Stomach (tissue), 19 donors: ENCODE measurements at places on chromosomes 5 and 9.

- H3K4me1 ChIP-seq = peaks cover 38% of the 10 kb centered on the region
- H3K27ac ChIP-seq = peak overlapping the region; percentile 63
- no peak for DNase-seq
- H3K27me3 ChIP-seq = no peaks in the 10 kb centered on the region
- H3K4me3 ChIP-seq = peak overlapping the region; percentile 48
Measured at GRCh38 chr5:124735169-124735858, 11.1 kb downstream of the ZNF608 start.

- no peaks in the 10 kb centered on the region for H3K36me3 ChIP-seq
- no peaks in the 10 kb centered on the region for H3K4me1 ChIP-seq
- DNase-seq = peak; percentile 22
- no peak overlapping the region for H3K4me3 ChIP-seq
Measured at GRCh38 chr5:37859805-37860204, 20.0 kb upstream of the GDNF start.

DNA sequence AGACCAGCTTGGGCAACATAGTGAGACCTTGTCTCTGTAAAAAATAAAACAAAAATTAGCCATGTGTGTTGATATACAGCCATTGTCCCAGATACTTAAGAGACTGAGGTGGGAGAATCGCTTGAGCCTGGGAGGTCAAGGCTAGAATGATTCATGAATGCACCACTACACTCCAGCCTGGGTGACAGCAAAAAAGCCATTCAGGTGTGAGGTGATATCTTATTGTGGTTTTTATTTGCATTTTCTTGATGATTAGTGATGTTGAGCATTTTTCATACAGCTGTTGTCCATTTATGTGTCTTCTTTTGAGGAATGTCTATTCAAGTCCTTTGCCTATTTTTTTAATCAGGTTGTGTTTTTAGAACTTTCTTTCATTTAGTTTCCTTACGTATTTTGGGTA, 23.2 kb downstream of the MTAP start:
- H3K4me3 ChIP-seq = no peak overlapping the region
- H3K27ac ChIP-seq = no peak overlapping the region
- DNase-seq = no peak
- H3K27me3 ChIP-seq = no peaks in the 10 kb centered on the region

DNA sequence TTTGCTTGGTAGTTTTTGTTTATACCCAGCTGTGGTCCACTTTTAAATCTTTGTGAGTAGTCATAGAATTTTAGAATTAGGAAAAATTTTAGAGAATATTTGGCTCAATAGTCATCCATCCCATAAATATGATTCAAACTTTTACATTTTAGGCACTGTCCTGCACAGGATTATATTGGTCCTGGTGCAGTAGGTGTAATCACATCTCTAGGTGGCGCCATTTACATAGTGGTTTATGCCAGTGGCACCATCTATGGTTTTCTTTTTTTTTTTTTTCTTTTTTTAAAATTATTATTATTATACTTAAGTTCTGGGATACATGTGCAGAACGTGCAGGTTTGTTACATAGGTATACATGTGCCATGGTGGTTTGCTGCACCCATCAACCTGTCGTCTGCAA, 260.7 kb upstream of the KCNN2 start:
- H3K4me3 ChIP-seq = no peak overlapping the region
- no peaks in the 10 kb centered on the region for H3K27me3 ChIP-seq
- H3K36me3 ChIP-seq = no peaks in the 10 kb centered on the region
- no peak for DNase-seq
- H3K27ac ChIP-seq = no peak overlapping the region

DNA sequence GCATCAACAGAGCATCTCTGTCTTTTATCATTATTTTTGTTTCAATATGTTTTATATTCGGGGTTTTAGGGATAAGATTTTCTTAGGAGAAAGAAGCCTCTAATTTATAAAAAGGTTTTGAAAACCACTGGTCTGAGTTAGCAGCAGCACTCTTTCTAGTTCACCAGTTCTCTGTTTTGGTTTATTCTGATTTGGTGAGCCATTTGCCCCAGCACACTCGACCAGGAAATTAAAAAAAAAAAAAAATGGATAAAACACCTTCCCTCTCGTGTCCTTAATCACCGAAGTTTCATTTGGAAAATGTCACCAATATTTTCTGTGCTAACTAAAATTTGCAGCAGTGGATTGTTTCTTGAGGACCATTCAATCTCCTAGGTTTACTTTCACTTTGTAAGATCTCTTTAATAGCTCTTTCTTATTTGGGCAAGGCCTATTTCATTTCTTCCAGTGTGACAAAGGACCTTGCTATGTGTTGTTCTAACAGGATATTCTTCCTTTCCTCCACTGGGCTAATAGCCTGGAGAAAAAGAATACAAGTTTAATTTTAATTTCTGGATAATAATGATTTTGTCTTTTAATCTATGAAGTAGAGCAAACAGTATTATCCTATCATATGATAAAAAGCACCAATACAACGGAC, 57.8 kb upstream of the ANXA1 start:
- H3K4me1 ChIP-seq = no peaks in the 10 kb centered on the region
- H3K27me3 ChIP-seq = no peaks in the 10 kb centered on the region
- no peak for DNase-seq
- no peaks in the 10 kb centered on the region for H3K36me3 ChIP-seq

GRCh38 chr9:123326662-123327093, 29.3 kb upstream of the CRB2 start:
- DNase-seq = peak; percentile 65
- no peaks in the 10 kb centered on the region for H3K36me3 ChIP-seq
- H3K4me3 ChIP-seq = peak overlapping the region; percentile 8
- peaks cover 22% of the 10 kb centered on the region for H3K4me1 ChIP-seq
- no peak overlapping the region for H3K27ac ChIP-seq
- no peaks in the 10 kb centered on the region for H3K27me3 ChIP-seq

GRCh38 chr9:98958271-98958984, 14.7 kb downstream of the COL15A1 start:
- no peaks in the 10 kb centered on the region for H3K36me3 ChIP-seq
- peak; percentile 81 for DNase-seq
- peak overlapping the region; percentile 68 for H3K27ac ChIP-seq
- no peak overlapping the region for H3K4me3 ChIP-seq
- no peaks in the 10 kb centered on the region for H3K27me3 ChIP-seq
- peaks cover 14% of the 10 kb centered on the region for H3K4me1 ChIP-seq

DNA sequence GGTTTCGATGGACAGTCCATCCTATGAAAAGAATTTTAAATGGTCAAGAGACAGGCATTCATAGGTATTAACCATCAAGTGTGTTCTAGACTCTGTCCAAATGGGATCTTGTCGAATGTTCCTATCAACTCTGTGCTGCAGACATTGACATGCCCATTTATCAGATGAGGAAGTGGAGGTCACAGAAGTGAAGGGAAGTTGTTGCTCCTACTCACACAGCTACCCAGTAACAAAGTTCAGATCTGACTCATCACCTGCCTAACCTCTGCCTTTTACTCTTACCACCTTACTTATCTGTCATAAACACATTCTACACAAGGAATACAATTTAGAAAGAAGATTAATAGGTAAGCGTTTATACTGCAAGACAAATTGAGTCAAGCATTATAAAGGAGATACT, 426.2 kb upstream of the BRINP1 start:
- no peaks in the 10 kb centered on the region for H3K36me3 ChIP-seq
- no peak for DNase-seq
- no peaks in the 10 kb centered on the region for H3K27me3 ChIP-seq
- no peak overlapping the region for H3K27ac ChIP-seq
- no peak overlapping the region for H3K4me3 ChIP-seq
- H3K4me1 ChIP-seq = no peaks in the 10 kb centered on the region

GRCh38 chr5:112869948-112870347, 8.9 kb downstream of the SRP19 start:
- H3K27me3 ChIP-seq = no peaks in the 10 kb centered on the region
- no peak overlapping the region for H3K4me3 ChIP-seq
- H3K4me1 ChIP-seq = no peaks in the 10 kb centered on the region
- no peak for DNase-seq
- H3K27ac ChIP-seq = no peak overlapping the region
- H3K36me3 ChIP-seq = peaks cover 21% of the 10 kb centered on the region

GRCh38 chr5:176361437-176362232, at the start of gene KIAA1191:
KIAA1191 (minus strand) TSS chr5:176361764; CDS start chr5:176359508, 2,256 bp downstream.
- H3K4me1 ChIP-seq = peaks cover 20% of the 10 kb centered on the region
- DNase-seq = peak; percentile 94
- H3K36me3 ChIP-seq = peaks cover 27% of the 10 kb centered on the region
- H3K27me3 ChIP-seq = no peaks in the 10 kb centered on the region
- H3K27ac ChIP-seq = peak within 1 kb of the TSS; percentile 72
- peak within 1 kb of the TSS; percentile 80 for H3K4me3 ChIP-seq

DNA sequence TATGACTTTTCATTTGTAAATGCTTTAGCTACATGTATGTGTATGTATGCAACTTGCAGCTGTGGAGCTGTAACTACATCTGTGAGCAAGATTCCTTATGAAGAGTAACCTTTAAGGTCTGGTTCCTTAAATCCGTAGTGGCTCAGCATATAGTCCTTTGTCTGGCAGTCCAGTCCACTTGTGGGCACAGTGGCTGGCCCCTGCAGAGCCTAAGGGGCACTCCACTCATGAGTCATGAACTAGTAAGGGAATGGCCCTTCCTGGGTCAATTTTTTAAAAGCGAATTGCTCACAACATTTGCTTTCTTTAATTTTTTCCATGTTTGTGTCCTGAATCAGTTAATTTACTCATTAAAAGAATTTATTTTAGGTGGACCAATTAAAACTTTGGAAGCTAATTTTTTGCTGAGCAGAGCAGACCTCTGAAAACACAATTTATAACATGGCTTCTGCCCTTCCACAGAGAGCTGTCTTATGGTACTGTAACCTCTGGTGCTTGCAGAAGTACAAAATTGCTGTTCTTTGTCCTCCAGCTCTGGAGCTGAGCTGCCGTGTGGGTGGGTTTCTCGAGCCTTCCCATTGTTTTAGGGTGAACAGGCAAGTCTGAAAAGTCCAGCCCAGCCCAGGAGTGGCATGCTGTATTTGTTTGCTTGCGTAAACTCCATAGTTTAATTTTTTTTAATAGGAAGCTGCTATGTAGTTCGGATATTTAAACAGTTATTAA, 110.1 kb downstream of the MVB12B start:
- no peak overlapping the region for H3K27ac ChIP-seq
- no peak overlapping the region for H3K4me3 ChIP-seq

- H3K36me3 ChIP-seq = no peaks in the 10 kb centered on the region
- H3K27me3 ChIP-seq = no peaks in the 10 kb centered on the region
- H3K27ac ChIP-seq = peak overlapping the region; percentile 7
Measured at GRCh38 chr5:56147659-56148230, 85.4 kb downstream of the ANKRD55 start.
